Cardiac muscle cell (in vitro differentiated cells and primary cell): ENCODE measurements at places on chromosomes 7 and 10. TPM values are rescaled to one million over a fixed set of nuclear protein-coding genes. Genes with fewer than 3 reads are reported as not detected.

DNA sequence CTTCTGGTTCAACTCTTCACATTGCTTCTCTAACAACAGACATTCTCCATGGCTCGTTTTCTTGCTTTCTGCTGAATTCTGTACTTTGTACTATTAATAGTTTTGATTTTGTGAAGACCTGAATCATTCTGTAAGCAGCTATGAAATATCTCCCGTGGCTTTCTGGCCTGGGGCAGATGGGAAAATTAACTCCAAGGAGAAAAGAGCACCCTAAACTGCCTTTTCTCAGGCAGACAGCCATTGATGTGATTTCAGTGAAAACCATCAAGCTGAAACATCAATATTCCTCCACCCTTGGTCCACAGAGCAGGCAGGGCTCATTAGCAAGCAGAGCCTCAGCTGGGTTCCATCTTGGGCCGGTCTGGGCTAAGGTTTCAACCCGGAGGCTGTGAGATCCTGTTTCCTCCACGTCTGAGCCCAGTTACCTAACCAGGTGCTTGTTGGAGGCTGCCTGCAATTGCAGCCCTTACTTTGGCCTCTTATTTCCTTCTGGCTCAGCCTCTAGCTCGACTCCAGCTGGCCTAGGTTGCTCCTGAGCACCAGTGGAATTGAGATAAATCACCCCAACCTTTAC, 21.1 kb upstream of the EZH2 start:
- no peaks in the 10 kb centered on the region for H3K4me1 ChIP-seq
- no peak overlapping the region for H3K4me3 ChIP-seq
- DNase-seq, result no peak
- H3K36me3 ChIP-seq, result no peaks in the 10 kb centered on the region
- H3K27me3 ChIP-seq, result no peaks in the 10 kb centered on the region
- H3K27ac ChIP-seq, result no peak overlapping the region

The GIMAP6 gene
- 0.04 and 0.09 TPM in 2 replicates for total RNA-seq

The HTR7 gene
- 0.07 TPM in 1 of 2 replicates, not detected in the other for total RNA-seq

The TMEM273 gene
- total RNA-seq, result not detected in 2 replicates

GRCh38 chr10:61835069-61835945, 66.2 kb upstream of the ARID5B start:
- H3K27me3 ChIP-seq, result no peaks in the 10 kb centered on the region
- peak; percentile 59 for DNase-seq
- no peak overlapping the region for H3K4me3 ChIP-seq
- no peaks in the 10 kb centered on the region for H3K36me3 ChIP-seq
- H3K27ac ChIP-seq, result no peak overlapping the region

DNA sequence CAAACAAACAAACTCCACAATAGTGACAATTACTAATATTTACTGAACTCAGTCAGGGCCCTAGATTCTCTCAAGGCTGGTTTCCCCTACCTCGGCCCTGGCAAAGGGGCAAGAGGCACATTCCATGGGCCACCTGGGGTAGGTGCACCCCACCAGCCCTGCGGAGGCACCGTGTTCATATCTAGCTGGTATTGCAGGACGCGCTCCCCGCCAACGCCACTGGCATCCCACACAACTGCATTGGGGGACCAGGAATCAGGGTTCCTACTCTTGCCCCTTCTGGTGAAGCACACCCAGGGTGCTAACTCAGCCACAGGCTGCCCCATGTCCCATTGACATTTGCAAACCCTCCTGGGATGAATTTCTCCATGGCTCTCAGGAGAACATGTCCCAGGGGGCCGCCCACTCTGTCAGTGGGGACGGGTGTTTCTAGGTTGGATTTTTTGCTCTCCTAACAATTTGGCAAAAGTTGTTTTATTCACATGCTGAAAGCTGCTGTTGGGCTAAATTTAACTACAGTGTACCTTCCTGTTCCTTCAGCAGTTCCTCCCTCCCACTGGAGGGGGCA, 76.7 kb downstream of the ZRANB1 start:
- no peak for DNase-seq
- H3K36me3 ChIP-seq, result peaks cover 2% of the 10 kb centered on the region
- no peak overlapping the region for H3K4me3 ChIP-seq
- no peaks in the 10 kb centered on the region for H3K27me3 ChIP-seq
- H3K4me1 ChIP-seq, result peaks cover 7% of the 10 kb centered on the region
- no peak overlapping the region for H3K27ac ChIP-seq

DNA sequence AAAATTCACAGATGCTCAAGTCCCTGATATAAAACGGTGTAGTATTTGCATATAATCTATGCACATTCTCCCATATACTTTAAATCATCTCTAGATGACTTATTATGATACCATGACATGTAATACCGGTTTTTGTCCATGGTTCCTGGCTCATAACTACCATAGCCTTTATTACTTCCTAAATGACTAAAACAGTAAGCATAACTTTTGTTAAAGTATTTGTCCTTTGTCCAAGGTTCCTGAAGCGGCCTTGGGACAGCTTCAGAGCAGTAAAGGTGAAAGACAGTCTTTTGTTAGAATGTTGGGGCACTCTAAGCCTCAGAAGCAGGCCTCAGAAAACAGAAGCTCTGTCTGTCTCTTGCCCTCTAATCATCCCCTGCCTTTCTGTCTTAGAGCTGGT, 4.0 kb downstream of the CRCP start:
- no peaks in the 10 kb centered on the region for H3K27me3 ChIP-seq
- H3K36me3 ChIP-seq, result no peaks in the 10 kb centered on the region
- H3K4me3 ChIP-seq, result no peak overlapping the region
- H3K4me1 ChIP-seq, result peaks cover 7% of the 10 kb centered on the region

DNA sequence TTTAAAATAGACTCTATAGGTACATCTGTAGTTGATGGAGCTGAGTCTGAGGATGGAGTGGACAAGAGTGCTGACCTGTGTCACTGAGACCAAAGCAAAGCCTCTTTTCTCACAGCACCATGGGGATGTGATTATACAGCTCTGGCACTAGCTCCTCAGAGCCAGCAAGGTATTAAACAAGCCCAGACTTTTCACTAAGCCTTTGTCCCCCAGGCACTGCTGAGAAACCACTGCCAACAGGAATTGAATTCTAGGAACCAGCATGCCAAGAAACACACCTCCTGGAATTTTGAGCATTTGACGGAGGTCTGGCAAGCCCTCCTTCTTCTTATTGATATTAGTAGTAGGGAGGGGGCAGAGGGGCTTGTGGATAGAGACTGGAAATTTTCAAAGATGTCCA, 147.0 kb downstream of the C1GALT1 start:
- no peaks in the 10 kb centered on the region for H3K27me3 ChIP-seq
- no peak for DNase-seq
- no peaks in the 10 kb centered on the region for H3K4me1 ChIP-seq
- H3K36me3 ChIP-seq, result no peaks in the 10 kb centered on the region
- no peak overlapping the region for H3K27ac ChIP-seq
- H3K4me3 ChIP-seq, result no peak overlapping the region
